Stimulated activated naive CD4-positive, alpha-beta T cell treated with Interleukin-2 at 50 U/mL for 16 hours (primary cell): ENCODE measurements at places on chromosomes 2 and 18.

DNA sequence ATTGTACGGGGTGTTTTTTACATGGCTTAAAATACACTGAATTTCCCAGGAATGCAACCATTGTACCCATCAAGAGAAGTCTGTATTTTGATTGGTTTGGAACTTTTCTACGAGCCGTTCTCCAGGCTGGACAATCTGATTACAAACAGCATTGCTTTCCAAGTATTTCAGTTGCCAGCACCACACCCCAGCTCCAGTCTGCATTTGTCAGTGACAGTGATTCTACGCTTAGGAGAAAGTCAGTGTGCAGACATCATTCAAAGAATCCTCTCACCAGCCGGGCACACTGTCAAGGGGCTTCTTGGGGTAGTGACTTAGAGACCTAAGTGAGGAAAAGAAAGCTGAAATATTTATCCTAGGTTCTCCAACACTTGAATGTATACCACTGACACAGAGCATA lies 194.1 kb downstream of the ANAPC1 start:
- DNase-seq = no peak

DNA sequence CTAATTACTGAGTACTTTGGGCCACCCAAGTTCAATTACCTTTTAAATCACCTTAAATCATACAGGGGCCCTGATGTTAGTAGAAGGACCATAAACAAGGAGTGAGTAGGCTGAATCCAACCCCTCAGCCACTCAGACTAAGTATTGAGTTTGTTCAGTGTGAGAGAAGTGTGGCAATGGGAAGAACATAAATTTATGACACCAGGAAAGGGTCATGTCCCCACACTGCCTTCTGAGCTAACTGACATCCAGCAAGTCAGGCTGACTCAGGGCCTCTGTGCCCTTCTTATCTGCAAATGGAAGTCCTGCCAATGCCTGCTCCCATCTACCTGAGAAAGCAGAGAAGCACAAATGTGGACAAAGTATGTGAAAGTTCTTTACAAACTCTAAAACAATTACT lies 12.9 kb downstream of the PLEKHM3 start:
- no peak for DNase-seq

DNA sequence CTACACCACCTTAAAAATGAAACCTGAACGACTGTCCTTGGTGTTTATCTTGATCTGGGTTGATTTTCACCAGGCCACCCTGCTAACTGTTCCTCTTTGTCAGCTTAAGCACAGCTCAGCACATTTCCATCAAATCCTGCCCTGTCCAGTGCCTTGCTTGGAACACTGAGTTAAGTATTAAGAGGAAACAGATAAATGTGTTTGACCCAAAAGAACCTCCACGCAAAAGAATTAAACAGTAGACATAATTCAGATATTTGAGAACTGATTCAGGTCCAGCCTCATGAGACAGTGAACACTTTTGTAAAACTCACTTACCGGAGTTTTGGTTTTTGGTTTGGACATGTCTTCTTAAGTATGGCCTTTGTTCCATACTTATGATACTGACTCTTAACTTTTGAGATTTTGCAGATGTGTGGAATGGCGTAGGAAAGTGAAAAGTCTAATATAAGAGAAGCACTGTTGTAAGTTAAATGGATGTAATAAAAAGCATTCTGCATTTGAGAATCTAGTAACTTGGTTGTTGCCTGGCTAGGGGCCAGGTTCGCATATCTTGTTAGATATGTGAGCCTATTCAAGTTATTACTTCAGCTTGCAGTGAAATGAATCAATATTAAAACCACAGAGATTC lies 88.9 kb upstream of the SERPINE2 start:
- no peak for DNase-seq

- DNase-seq = peak; percentile 22
Observed at GRCh38 chr18:74499633-74500032, 3.5 kb downstream of the CNDP2 start.

DNA sequence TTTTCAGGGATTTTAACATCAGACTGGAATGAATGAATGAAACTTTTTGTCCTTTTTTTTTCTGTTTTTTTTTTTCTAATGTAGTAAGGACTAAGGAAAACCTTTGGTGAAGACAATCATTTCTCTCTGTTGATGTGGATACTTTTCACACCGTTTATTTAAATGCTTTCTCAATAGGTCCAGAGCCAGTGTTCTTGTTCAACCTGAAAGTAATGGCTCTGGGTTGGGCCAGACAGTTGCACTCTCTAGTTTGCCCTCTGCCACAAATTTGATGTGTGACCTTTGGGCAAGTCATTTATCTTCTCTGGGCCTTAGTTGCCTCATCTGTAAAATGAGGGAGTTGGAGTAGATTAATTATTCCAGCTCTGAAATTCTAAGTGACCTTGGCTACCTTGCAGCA lies 53.4 kb downstream of the SMAD4 start:
- DNase-seq = no peak

GRCh38 chr2:3129867-3130266 lies 247.8 kb downstream of the EIPR1 start:
- DNase-seq = no peak

DNA sequence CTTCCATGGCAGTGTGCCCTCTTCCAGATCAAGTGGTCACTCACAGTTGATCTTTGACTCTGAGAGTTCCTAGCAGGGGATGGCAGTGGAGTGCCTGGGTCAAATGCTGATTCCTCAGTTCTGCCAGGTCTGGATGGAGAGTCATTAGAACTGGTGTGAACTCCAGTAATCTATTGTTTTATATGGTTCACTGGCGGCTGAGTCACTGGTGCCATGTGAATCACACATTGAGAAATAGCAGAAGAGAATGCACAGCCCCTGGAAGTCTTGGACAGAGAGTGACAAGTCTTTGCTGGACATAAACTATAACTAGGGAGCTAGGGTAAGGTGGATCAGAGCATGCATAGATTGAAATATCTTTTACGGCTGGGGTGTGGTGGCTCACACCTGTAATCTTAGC lies 86.9 kb downstream of the EIF2AK3 start:
- no peak for DNase-seq

DNA sequence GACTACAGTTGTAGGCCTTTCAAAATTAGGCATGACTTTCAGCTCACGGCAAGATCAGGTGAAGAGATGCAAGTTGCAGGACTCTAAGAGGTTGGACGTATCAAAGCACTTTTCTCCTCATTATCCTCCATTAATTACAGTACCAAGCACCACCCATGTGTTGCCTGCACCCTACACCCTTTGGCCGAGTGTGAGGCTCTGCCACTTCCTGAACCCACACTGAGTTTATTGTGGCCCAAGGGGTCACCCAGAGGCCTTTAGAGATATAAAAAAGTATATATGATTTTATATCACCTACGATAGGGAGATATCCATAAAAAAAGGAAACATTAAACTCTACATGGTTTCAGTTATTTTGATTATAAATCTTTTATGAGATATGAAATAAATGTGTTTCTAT lies 2.8 kb downstream of the UGT1A8 start:
- no peak for DNase-seq

GRCh38 chr2:31523871-31524492 lies 56.8 kb downstream of the SRD5A2 start:
- peak; percentile 22 for DNase-seq

DNA sequence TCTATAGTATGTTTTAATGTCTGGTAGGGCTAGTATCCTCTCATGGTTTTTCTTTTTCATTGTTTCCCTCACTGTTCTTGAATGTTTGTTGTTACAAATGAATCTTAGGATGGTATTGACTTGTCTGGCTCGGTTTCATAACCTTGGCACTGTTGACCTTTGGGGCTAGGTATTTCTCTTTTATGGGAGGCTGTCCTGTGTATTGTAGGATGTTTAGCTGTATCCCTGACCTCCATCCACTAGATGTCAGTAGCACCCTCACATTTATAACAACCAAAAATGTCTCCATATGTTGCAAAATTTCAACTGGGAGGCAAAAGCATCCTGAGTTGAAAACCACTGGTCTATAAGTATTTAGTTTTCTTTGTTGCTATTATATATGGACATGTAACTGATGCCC lies 7.0 kb upstream of the AOX1 start:
- DNase-seq = no peak

DNA sequence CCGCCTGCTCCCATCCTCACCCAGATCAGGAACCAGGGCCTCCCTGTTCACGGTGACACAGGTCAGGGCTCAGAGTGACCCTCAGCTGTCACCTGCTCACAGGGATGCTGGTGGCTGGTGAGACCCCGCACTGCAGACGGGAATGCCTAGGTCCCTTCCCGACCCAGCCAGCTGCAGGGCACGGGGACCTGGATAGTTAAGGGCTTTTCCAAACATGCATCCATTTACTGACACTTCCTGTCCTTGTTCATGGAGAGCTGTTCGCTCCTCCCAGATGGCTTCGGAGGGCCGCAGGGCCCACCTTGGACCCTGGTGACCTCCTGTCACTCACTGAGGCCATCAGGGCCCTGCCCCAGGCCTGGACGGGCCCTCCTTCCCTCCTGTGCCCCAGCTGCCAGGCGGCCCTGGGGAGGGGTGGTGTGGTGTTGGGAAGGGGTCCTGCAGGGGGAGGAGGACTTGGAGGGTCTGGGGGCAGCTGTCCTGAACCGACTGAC lies 31.7 kb downstream of the GPC1 start:
- DNase-seq = no peak

- no peak for DNase-seq
Observed at GRCh38 chr18:10306779-10307178, 147.7 kb upstream of the APCDD1 start.

DNA sequence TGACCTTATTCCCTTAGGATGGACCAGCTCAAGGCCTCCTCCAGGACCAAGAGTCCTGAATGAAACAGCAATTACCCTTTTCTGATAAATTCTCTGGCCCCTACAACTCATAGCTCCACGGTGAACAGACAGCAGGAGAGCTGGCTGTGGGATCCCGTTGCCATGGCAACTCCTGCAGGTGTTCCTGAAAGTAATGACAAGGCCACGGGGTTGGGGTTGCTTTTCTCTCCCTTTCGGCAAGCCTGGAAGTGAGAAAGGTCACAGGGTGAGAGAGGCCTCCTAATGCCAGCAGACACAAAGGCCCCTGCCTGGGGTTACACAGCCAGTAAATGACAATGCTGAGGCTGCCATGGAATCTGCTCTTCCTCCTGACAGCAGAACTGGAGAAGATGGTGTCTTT lies 403.0 kb downstream of the NBAS start:
- no peak for DNase-seq

- DNase-seq = no peak
Observed at GRCh38 chr2:228227466-228227865, 46.0 kb upstream of the SPHKAP start.

GRCh38 chr2:77372636-77373035 lies 149.5 kb downstream of the LRRTM4 start:
- no peak for DNase-seq

DNA sequence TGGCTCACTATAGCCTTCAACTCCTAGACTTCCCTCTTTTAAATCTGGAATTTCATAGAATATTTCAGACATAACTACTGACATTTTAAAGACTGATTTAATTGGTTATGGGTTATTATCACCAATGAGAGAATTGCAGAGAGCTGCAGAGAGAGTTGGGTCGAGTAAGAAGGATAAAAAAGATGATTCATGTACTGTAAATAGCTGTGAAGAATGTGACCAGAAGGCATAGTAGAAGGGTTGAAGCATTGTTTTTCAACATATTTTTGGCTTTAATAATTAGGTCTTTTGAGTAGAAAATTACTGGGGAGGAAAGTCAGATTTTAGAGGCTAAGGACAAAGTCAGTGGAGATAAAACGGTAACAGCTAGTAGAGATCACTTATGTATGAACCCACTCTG lies 503.2 kb upstream of the SLC8A1 start:
- no peak for DNase-seq

DNA sequence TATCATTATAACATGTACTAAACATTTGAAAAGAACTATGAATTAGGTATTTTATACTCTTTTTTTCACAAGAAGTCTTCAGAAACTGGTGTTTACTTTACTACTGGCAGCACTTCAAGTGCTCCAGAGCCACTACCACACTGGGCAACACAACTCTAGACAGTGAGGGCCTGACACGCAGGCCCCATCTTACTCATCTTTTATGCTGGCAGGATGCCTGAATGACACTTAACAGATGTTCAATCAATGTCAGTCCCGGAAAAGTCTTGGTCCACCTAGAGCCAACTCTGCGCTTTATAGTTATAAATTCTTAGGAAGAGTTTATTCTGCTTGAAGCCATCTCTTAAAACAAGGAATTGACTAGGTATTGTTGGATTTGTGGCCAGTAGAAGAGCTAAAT lies 8.7 kb upstream of the WIPF1 start:
- DNase-seq = peak; percentile 33

DNA sequence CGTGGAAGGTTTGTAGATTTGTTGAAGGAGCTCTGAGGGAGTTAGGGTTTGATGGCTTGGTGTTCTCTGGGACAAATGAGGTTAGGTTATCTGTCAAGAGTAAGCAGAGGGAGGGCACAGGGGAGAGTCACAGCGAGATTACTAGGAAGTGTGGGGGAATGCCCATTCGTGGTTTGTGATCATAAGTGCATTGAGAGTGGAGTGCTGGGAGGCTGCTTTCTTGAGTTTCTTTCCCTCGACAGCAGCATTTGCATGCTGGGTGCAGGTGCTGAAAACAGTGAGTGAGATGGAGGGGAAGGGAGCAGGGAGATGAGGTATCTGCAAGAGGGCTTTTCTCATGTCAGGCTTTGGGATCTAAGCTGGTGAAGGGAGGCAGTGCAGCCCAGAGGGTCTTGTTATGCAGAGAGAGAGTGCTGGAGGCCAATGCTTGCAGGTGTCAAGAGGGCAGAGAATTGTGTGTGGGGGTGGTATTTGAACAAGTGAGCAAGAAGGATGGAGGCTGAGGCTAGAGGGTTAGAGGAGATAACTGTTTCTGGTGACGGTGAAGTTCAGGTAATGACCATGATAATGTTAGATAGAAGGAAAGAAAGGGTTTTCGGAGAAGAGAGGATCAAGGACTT lies 8.8 kb downstream of the RALB start:
- peak; percentile 48 for DNase-seq

- no peak for DNase-seq
Observed at GRCh38 chr2:176473177-176473576, 203.9 kb downstream of the MTX2 start.

DNA sequence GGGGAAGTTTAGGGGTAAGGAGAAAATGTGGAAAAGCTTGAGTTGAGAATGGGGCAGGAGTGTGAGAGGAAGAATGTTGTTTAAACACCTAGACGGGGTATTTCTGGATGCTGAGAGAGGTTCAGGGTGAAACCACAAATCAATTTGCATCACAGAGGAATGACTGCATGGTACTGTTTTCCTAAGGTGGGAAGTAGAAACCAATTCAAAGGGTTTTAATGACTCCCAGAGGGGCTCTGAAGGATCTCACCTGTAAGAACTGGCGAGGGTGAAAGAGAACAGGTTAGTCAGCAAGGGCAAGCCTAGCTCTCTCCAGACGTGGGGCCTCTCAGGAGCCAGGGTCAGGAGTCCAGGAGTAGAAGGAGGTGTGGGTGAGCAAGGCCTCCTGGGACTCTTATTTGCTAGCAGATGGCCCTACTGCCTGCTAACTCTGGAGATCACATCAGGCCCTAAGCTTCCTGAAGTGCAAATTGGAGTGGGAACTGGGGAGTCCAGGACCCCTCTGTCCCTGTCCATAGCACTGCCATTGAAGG lies 133.0 kb upstream of the CELF4 start:
- no peak for DNase-seq

DNA sequence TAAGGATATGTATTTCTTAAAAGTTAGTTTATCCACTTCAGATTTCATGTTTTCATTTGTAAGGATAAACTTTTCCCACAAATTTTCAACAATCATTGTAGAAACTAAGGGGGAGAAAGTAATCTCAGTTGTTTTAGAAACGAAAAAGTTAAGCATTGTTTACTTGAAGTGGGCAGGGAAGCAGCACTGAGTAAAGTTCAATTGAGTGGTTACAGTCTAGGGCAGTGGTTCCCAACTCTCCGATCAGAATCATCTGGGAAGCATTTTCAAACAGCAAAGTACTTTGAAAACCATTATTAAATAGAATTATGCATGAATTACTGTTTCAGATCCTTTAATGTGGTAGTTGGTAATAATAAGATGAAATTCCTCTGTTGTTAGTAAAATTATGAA lies 12.5 kb downstream of the MRPL35 start:
- DNase-seq = no peak
